ENCODE measurements at places on chromosomes 4 and X. TPM values are rescaled to one million over a fixed set of nuclear protein-coding genes. Genes with fewer than 3 reads are reported as not detected.

- H3K27me3 ChIP-seq: peaks cover 6% of the 10 kb centered on the region
- DNase-seq: no peak
Measured at GRCh38 chrX:73562458-73562857, 539 bp upstream of the CHIC1 start.

- H3K27ac ChIP-seq: no peak overlapping the region
- peaks cover 4% of the 10 kb centered on the region for H3K36me3 ChIP-seq
- no peak for DNase-seq
- H3K27me3 ChIP-seq: peaks cover 16% of the 10 kb centered on the region
Measured at GRCh38 chrX:115067812-115068211, 50.4 kb upstream of the IL13RA2 start.

Gene UPF3B
- total RNA-seq: 20.4 TPM

Gene SMIM14
- total RNA-seq: 8.6 TPM
